Activated naive CD4-positive, alpha-beta T cell (primary cell): ENCODE measurements at places on chromosomes 2 and 18.

GRCh38 chr18:25594351-25594750 is 242.4 kb upstream of the ZNF521 start:
- no peak for DNase-seq

- no peak for DNase-seq
Observed at GRCh38 chr2:172234716-172235691, 132.3 kb upstream of the DLX2 start.

DNA sequence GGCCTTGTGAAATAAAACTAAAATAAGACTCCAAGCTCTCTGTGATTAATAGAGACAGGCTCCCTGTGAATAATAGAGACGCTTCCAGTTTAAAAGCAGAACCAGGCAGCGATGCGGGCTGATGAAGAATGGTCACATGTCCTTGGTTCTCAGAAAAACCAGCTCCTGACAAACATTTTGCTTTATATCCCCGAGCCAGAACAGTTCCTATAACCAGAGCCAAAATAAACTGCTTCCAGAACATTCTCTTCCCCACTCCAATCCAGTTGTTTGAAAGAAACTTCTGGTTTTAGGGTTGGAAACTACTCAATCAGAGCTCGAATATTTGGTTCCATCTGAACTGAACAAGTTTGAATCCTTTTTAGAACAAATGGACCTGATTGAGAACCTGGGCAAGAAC is 213.7 kb downstream of the TSN start:
- DNase-seq = no peak

DNA sequence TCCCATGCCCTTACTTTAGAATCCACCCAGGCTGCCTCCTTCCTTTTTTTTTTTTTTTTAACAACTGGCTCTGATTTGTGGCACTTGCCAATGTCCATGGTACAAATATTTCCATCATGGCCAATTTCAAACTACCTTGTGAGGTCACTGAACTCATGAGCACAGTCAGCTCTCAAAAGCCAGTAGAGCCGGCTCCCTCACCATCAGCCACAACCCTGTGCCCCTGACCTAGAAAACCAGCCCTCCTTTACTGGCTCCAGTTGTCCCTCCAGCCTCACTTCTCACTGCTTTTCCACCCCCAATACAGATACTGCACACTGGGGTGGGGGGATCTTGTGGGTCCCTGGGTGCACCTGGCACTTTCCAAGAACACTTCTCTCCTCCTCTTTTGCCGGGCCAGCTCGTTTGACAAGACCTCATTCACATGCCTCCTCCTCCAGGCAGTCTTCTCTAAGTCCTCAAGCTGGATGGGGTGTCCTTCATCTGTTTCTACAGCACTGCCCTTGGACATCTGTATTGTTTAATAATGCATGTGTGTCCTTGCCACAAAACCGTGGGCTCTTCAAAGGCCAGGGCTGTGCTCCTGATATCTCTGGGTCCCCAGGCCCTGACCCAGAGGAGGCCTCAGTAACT is 35.5 kb downstream of the SDC1 start:
- DNase-seq = no peak

DNA sequence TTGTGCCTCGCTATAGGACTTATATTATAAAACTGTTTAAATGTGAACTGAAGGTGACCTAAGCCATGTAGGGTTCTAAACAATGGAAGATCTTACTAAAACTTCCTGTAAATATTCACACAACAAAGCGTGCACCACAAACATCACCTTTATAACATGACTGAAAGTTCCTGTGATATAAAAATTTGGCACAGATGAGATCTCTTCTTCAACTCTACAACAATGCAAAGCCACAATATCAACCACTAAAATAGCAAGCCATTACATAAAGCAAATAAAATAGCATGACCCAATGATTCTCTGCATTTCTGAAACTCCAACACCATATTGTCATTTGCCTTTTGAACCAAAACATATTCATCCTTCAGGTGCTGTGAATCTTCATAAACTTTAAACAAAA is 3.5 kb downstream of the YES1 start:
- no peak for DNase-seq

DNA sequence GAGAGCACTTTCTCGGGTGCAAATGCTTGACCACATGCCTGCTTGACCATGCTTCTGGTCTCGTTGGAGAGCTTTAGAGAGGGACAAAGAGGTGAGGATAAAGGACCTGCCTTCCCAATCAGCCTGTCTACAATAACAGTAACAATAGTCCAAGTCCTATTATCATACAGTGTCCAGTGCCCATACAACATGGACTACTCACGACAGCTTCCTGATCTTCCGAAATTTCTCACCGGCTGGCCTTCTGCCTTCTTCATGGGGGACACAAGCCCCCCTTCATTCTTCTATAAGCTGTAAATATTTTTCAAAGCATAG is 329.0 kb downstream of the PAX3 start:
- DNase-seq = no peak

GRCh38 chr18:10365901-10366300 is 88.5 kb upstream of the APCDD1 start:
- no peak for DNase-seq

DNA sequence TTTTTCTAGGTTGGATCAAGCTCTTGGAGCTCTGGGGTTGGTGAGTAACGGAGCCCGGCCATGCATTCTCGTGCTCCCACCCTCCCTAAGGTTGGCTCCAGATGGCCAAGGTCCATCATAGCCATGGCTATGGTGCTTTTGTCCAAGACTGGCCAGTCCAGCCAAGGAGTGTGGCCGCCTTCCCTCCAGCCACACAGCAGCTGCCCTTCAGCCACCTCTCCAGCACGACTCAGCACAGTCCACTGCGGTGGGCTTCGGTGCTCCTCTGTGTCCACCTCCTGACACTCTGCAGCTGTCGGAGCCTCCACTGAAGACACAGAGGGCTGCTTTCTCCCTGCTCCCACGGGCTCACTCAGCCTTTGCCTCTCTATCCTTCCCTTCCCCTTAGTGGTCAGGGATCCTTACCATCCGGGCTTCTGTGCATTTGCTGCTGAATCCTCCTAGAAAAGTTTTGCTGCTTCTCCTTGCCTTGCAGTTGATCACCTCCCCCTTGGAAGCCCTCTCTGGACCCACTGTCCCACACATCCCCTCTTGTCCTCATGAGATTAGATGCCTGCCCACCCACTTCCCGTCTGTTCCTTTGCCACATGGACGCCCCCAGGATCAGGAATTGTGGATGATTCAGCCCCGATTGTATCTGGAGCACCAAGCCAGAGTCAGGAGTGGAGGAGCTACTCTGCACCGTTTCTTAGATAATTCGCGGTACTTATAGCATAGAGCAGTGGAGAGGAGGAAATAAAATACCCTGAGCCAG is 177.1 kb upstream of the COPS8 start:
- no peak for DNase-seq

- no peak for DNase-seq
Observed at GRCh38 chr2:17813010-17813741, 3.1 kb upstream of the MSGN1 start.

GRCh38 chr2:46876741-46877384 is 38.7 kb downstream of the MCFD2 start:
- no peak for DNase-seq

DNA sequence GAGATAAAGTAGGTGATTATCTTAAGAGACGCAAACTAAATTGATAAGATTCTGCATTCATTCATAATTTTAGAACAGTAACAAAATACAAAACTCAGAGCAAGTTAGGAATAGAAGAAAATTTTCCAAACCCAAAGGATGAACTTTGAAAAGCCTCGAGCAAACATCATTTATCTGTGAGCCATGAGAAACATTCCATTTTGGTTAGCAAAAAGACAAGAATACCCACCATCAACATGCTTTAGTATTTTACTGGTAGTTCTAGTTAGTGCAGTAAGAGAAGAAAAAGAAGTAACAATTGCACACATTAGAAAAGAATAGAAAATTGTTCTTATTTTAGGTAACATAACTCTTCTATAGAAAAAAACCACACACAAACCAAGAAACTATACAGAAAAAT is 291.3 kb upstream of the TCF4 start:
- no peak for DNase-seq

GRCh38 chr2:155997538-155997937 is 335.0 kb downstream of the NR4A2 start:
- no peak for DNase-seq

DNA sequence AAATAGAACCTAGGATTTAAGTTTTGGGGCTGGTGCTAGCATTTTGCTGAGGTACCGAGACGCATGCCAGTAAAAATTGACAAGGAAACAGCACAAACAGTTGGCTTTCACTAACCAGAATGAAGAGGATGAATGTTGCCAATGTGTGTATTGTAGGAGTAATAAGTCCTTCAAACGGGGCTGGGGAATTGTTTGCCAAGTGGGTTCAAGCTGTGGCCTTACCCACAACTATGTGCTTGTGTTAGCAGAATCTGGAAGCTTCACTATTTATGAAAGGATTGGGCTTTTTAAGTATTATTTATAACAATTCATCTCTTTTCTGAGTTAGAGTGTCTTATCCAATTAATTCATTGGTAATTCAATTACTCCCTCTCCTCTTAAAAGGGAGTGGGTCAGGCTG is 15.0 kb upstream of the KIF5C start:
- DNase-seq = no peak

DNA sequence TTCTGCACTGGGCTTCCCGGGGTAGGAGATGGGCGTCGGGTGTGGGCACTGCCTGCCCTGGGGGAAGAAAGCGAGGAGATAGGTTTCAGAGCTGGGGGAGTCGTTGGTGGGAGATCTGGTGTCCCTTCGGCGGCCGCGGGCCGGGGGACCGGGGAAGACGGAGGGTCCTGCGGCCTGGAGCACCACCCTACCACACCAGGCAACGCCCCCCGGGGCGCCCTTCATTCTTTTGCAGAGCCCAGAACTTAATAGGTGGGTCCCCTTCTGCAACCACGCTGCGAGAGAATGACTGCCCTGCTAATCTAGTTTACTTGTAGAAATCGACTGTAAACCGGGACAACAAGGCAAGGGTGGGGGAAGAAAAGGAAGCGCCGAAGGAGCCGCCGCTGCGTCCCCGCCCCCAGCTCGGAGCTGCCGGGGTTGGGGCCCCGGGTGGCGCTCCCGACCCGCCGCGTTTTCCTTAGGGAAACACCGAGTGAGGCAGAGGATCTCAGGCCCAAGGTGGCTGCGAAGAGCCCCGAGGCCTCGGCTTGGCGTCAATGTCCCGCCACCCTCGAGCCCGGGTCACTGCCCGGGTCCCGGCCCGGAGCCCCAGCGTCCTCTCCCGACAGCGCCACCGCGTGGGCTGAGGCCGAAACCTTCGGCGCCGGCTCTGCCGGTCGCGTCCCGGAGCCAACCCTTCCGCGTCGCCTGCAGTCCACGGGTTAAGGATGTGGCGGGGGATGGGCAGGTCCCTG is 5.4 kb upstream of the SATB2 start:
- DNase-seq = no peak

DNA sequence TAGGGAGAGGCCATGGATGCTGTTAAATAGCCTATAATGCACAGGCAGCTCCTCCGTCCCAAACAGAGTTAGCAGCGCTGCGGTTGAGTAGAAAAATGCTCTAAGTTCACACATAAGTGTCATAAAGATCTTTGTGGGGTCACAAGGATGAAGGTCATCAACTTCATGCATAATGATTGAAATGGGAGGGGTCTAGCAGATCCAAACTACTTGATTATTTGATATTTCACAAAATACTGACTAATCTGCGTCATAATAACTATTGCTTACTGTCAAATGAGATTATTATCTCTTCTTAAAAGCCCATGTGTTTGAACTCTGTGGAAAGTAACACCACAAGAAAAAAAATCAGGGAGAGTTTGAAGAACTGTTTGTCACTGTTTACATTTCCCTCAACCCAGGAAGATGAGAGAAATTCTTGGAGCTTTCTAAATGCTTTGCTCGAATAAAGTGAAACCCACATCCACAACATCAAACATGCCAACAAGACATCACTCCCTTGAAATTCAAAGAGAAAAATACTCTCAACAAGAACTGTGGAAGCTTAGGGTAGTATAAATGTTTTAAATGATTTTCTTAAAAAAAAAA is 50.5 kb upstream of the CREB1 start:
- no peak for DNase-seq

- DNase-seq = no peak
Observed at GRCh38 chr2:37469126-37469525, 124.7 kb downstream of the QPCT start.

DNA sequence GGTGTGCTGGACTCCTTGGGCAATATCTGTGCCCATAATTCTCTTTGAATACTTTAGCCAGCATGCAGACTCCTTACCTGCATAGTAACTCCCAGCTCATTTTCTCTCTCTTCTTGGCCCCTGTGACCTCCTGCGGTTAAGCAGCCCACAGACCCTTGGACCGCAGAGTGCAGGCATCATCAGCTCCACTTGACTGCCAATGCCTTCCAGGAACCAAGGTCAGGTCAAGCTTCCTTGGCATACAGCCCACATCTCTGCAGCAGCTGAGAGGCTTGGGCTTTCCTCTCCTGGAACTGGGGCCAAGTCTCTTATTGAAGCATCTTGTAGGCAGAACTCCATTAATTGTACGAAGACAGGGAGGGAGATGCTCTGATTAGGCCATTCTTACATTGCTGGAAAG is 130.1 kb upstream of the PIEZO2 start:
- no peak for DNase-seq

DNA sequence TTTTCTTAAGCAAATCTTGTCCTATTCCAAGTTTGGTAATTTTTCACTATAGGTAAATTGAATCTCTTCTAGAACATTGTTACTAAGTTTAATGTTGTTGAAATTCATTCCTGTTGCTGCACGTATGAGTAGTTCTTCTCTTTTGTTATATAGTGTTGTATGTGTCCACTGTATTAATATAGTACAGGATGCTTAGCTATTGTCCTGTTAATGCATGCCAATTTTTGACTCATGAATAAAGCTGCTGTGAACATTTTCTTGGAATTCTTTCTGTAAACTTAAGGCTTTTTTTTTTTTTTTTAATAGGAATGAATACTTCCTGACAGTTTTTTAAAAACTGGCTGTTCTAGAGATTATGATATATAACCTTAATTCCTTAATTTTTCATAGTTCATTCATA is 326.9 kb downstream of the SLC4A3 start:
- no peak for DNase-seq

GRCh38 chr2:159933040-159933726 is 129.2 kb downstream of the PLA2R1 start:
- no peak for DNase-seq

GRCh38 chr2:200077838-200078237 is 122.5 kb downstream of the MAIP1 start:
- DNase-seq = no peak

- no peak for DNase-seq
Observed at GRCh38 chr2:30611583-30611982, 164.5 kb downstream of the LCLAT1 start.

GRCh38 chr18:25056429-25056828 is 295.5 kb downstream of the ZNF521 start:
- no peak for DNase-seq

GRCh38 chr18:27094621-27095020 is 90.5 kb downstream of the CHST9 start:
- no peak for DNase-seq
